ENCODE measurements at places on chromosomes 7 and 10. TPM values are rescaled to one million over a fixed set of nuclear protein-coding genes. Genes with fewer than 3 reads are reported as not detected.

GARIN1A gene
- total RNA-seq: 0.86 TPM

LDB3 gene
- not detected for total RNA-seq

PSMA2 gene
- 63.4 TPM for total RNA-seq

DNA sequence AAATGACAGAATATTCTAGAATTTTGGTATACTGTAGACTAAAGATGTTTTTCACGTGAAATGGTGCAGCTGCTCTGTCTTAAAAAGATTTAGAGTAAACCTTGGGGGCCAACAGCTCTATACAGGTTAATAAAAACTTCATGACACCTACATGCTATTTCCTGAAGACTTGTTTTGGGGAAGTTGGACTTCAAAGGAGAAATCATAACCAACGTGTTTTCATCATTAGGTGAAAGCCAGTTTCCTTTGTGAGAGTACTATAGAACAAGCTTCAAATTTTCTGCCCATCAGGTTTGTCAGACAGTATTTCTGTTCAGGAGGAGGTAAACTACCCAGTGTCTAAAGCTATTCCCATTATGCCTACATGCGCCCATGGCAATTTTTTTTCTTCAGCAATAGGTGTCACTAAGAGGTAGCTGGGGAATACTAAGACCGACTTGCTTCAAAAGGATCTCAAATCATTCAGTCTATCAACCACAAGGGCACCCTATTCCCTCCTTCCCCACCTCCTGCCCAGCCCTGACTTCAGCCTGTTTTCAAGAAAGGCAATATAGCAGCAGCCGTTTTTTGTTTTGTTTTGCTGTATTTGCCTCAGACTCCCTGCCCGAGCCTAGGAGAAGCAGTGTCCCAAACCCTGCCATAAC, 237.3 kb upstream of the SP8 start:
- DNase-seq: peak; percentile 25

DNA sequence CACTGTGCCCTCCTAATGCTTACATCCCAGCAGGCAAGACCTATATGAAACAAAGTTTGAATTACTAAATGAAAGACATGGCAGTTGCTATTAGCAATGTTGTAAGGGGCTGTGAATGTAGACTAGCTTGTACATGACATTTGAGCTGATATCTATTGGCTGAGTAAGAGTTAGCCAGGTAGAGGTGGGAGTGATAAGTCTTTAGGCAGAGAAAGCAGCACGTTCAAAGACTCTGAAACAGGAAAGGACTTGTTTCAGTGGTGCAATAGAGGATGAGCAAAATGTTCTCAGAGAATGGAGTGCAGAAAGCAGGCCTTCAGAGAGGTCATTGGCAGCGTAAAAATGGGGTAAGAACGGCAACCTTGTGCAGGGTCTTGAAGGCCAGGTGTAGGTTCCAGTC, 687.6 kb downstream of the AUTS2 start:
- DNase-seq: no peak

GRCh38 chr7:38862666-38863065, 46.3 kb downstream of the VPS41 start:
- no peak for DNase-seq

DNA sequence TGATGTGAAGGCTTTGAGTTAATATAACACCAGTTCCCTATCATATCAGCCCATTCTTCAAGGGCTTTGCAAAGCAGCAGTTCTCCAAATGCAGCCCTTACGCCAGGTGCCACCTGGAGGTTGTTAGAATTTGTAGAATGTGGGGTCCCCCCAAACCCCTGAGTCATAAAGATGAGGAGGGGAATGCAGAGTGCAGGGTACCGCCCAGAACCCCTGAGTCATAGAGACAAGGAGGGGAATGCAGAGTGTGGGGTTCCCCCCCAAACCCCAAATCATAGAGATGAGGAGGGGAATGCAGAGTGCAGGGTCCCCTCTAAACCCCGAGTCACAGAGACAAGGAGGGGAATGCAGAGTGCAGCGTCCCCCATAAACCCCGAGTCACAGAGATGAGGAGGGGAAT, 605.8 kb downstream of the PTPRN2 start:
- no peak for DNase-seq
